Activated CD4-positive, alpha-beta T cell treated with anti-CD3 and anti-CD28 coated beads, Interleukin-2, amount 10 ng/mL, durations not matched to agents 7 days and 5 days (primary cell): ENCODE measurements at places on chromosomes 7 and 10. TPM values are rescaled to one million over a fixed set of nuclear protein-coding genes. Genes with fewer than 3 reads are reported as not detected.
A peak's percentile ranks its signal among the peaks of the same experiment; 100 is the strongest.

Gene STEAP1
- total RNA-seq, result not detected

Gene FKBP9
- 0.33 TPM for total RNA-seq

Gene PNLIPRP3
- total RNA-seq, result not detected

Gene GPR85
- not detected for total RNA-seq

Gene MMD2
- total RNA-seq, result not detected

Gene CPN1
- total RNA-seq, result not detected

Gene CALML3
- total RNA-seq, result not detected

Gene ELN
- total RNA-seq, result not detected

- no peaks in the 10 kb centered on the region for H3K36me3 ChIP-seq
- DNase-seq, result no peak
- H3K4me3 ChIP-seq, result no peak overlapping the region
- no peak overlapping the region for H3K27ac ChIP-seq
- H3K27me3 ChIP-seq, result peaks cover 11% of the 10 kb centered on the region
Measured at GRCh38 chr10:127976286-127976685, 69.4 kb downstream of the PTPRE start.

GRCh38 chr7:20219446-20220292 lies 2.5 kb upstream of the MACC1 start:
- DNase-seq, result no peak
- peaks cover 6% of the 10 kb centered on the region for H3K4me1 ChIP-seq
- peaks cover 2% of the 10 kb centered on the region for H3K27me3 ChIP-seq
- H3K36me3 ChIP-seq, result no peaks in the 10 kb centered on the region
- H3K4me3 ChIP-seq, result no peak overlapping the region

- DNase-seq, result no peak
- no peak overlapping the region for H3K27ac ChIP-seq
- peaks cover 28% of the 10 kb centered on the region for H3K27me3 ChIP-seq
Measured at GRCh38 chr10:101780187-101780817, 2.9 kb downstream of the NPM3 start.

- DNase-seq, result no peak
- peak overlapping the region; percentile 41 for H3K27ac ChIP-seq
- peaks cover 67% of the 10 kb centered on the region for H3K27me3 ChIP-seq
- H3K4me1 ChIP-seq, result peaks cover 37% of the 10 kb centered on the region
- no peaks in the 10 kb centered on the region for H3K36me3 ChIP-seq
Measured at GRCh38 chr7:114086914-114087652, 168.3 kb upstream of the PPP1R3A start.

GRCh38 chr7:155450970-155451801 lies 6.7 kb upstream of the EN2 start:
- peaks cover 73% of the 10 kb centered on the region for H3K27me3 ChIP-seq
- no peak overlapping the region for H3K4me3 ChIP-seq
- H3K36me3 ChIP-seq, result peaks cover 2% of the 10 kb centered on the region
- peaks cover 4% of the 10 kb centered on the region for H3K4me1 ChIP-seq
- DNase-seq, result no peak
- H3K27ac ChIP-seq, result peak overlapping the region; percentile 31

DNA sequence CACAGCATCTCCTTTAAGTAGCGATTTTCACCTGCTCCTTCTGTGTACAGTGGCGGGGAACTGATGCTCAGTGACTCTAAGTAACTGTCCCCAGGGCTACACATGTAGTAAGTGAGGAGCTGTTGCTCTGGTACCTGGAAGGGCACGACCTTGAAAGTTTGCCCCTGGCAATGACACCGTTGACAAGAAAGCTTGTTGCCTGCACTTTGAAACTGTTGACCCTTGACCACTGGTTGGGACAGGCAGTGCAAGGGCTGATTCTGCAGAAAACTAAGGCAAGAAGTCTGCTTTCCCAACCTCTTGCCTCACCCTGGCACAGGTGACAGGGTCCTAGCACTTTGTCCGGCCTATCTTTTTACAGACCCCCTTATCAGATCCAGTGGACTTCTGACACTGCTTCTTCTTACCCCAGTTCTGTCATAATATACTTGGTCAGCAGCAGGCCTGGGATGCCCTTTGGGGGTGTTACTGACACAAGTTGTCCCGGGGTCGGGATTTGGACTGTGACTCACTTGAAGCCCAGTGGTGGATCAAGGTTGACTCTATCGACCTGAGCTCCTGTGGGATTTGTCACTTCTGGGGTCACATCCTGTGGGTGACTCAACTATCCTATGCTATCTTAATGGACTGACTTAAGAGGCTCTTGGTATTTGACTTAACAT lies 5.8 kb downstream of the ACSL5 start:
- H3K27me3 ChIP-seq, result no peaks in the 10 kb centered on the region
- H3K4me1 ChIP-seq, result peaks cover 48% of the 10 kb centered on the region
- no peak overlapping the region for H3K4me3 ChIP-seq
- no peak for DNase-seq
- no peak overlapping the region for H3K27ac ChIP-seq

GRCh38 chr7:97019710-97020225 lies 4.9 kb downstream of the DLX5 start:
- H3K36me3 ChIP-seq, result peaks cover 15% of the 10 kb centered on the region
- H3K27me3 ChIP-seq, result peaks cover 95% of the 10 kb centered on the region

DNA sequence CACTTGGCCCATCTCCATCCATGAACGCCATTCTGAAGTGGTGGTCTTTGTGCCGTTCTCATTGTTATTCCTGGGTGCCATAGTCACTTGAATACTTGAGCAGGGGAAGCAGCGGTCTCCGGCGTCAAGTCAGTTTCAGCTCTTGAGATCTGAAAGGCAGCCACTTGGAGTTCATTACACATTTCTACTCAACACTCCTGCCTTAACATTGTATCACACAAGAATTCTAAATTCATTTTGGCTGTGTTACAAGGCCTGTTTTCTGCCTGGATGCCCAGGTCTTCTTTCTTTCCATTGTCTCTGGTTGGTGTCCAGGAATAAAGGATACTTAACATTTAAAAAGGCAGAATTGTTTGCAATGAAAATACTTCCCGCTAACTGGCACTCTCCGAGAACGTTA lies 69.0 kb upstream of the RAB11FIP2 start:
- no peak overlapping the region for H3K27ac ChIP-seq
- H3K27me3 ChIP-seq, result peaks cover 14% of the 10 kb centered on the region
- DNase-seq, result no peak
- H3K4me1 ChIP-seq, result peaks cover 12% of the 10 kb centered on the region
- no peaks in the 10 kb centered on the region for H3K36me3 ChIP-seq

- peaks cover 7% of the 10 kb centered on the region for H3K27me3 ChIP-seq
- H3K4me3 ChIP-seq, result no peak overlapping the region
- DNase-seq, result no peak
- no peak overlapping the region for H3K27ac ChIP-seq
Measured at GRCh38 chr10:46330894-46331293, 44.1 kb downstream of the ANTXRL start.

DNA sequence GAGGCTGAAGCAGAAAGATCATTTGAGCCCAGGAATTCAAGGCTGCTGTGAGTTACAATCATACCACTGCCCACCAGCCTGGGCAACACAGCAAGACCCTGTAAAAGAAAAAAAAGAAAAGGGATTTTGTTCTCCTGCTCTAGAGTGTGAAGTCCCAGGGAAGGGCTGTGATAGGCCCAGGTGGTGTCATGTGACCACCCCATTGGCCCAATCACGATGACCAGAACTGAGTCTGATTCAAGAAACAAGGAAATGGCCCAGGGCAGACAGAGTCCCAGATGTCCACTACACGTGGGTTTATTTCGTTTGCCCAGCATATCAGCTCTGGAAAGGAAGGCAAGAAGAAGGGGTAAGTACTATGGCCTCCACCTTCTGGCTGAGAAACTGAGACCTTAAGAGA lies 81.3 kb upstream of the CUX1 start:
- no peak overlapping the region for H3K27ac ChIP-seq
- H3K4me3 ChIP-seq, result no peak overlapping the region
- no peaks in the 10 kb centered on the region for H3K36me3 ChIP-seq
- peaks cover 28% of the 10 kb centered on the region for H3K4me1 ChIP-seq

DNA sequence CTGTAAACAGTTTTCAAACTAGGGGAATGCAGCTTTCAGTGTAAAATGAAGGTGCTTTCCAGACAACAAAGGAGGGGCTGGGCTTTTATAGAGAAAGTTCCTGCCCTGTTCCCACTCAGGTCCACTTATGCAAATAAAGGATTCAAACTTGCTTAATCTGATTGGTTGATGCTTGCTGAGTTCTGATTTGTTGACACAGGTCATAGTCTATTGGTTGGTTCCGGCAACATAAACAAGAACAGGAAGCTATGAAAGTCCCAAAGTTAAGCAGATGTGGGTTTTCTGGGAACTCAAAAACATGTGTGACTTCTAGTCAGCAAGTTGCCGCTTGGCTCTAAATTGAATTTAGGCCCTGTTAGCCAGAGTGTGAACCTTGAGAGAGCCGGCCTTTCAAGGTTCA lies 194.2 kb upstream of the SVIL start:
- peaks cover 2% of the 10 kb centered on the region for H3K36me3 ChIP-seq
- no peaks in the 10 kb centered on the region for H3K27me3 ChIP-seq
- H3K4me1 ChIP-seq, result peaks cover 8% of the 10 kb centered on the region

GRCh38 chr10:51421853-51422252 lies 277.5 kb downstream of the CSTF2T start:
- H3K4me3 ChIP-seq, result no peak overlapping the region
- no peaks in the 10 kb centered on the region for H3K4me1 ChIP-seq
- no peak for DNase-seq
- peaks cover 2% of the 10 kb centered on the region for H3K27me3 ChIP-seq
- no peaks in the 10 kb centered on the region for H3K36me3 ChIP-seq

- H3K4me1 ChIP-seq, result no peaks in the 10 kb centered on the region
- H3K4me3 ChIP-seq, result no peak within 1 kb of the TSS
- no peaks in the 10 kb centered on the region for H3K36me3 ChIP-seq
- peaks cover 13% of the 10 kb centered on the region for H3K27me3 ChIP-seq
- peak; percentile 85 for DNase-seq
Measured at GRCh38 chr7:155069992-155070751, at the start of gene HTR5A. Gene HTR5A, plus strand, starts transcription at chr7:155070324. Its CDS starts 576 bp downstream, at chr7:155070900.

DNA sequence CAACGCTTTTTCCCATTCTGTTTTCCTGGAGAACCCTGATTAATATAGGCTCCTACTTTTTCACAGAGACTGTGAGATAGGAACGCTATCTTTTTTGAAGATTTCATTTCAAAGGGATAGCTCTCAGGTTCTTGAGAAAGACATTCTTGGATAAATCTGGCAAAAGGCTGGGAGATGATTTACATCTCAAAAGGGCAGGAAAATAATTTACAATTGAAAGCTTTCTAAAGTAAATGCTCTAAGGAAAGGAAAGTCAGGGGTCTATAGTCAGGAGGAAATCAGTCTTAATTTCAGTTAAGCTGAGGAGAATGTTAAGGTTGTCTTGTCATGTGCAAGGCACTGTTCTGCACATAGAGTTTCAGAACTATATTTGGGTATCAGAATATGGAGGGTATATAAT lies 278.8 kb downstream of the KIF20B start:
- H3K4me3 ChIP-seq, result no peak overlapping the region
- no peaks in the 10 kb centered on the region for H3K36me3 ChIP-seq
- no peaks in the 10 kb centered on the region for H3K27me3 ChIP-seq
- no peaks in the 10 kb centered on the region for H3K4me1 ChIP-seq

- H3K27ac ChIP-seq, result no peak overlapping the region
- DNase-seq, result no peak
- no peak overlapping the region for H3K4me3 ChIP-seq
Measured at GRCh38 chr10:115879372-115880089, 393.5 kb downstream of the GFRA1 start.

DNA sequence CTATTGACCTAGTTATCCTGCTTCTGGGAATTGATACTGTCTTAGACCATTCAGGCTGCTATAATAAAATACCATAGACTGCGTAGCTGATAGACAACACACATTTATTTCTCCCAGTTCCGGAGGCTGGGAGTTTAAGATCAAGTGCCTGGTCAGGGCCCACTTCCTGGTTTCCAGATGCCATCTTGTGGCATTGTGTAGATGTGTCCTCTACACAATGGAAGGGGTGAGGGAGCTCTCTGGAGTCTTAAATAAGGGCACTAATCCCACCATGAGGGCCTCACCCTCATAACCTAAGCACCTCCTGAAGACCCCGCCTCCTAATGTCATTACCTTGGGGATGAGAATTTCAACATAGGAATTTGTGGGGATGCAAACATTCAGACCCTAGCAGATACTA lies 62.4 kb downstream of the SLC35B4 start:
- no peak overlapping the region for H3K4me3 ChIP-seq
- H3K27me3 ChIP-seq, result peaks cover 2% of the 10 kb centered on the region
- H3K27ac ChIP-seq, result no peak overlapping the region
- no peaks in the 10 kb centered on the region for H3K36me3 ChIP-seq
- H3K4me1 ChIP-seq, result no peaks in the 10 kb centered on the region
- DNase-seq, result no peak

DNA sequence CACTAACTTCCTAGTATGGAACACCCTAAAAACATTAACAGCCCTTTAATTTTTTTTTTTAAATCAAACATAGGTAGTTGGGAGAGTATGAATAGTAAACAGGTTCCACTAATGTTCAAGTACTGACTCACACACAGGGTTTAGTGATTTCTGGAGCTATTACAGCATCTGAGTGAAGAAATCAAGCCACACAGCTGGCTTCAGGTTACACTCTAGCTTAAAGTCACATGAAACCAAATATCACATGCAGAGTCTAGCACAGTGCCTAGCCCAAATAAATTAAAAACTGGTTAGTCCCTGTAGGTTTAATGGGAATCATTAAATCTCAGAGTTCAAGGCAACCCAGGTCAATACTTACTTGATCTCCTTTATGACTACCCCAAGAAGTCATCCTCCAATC lies 11.6 kb downstream of the PANK1 start:
- no peak for DNase-seq
- no peaks in the 10 kb centered on the region for H3K4me1 ChIP-seq
- no peaks in the 10 kb centered on the region for H3K27me3 ChIP-seq
- H3K36me3 ChIP-seq, result peaks cover 2% of the 10 kb centered on the region

- H3K4me3 ChIP-seq, result no peak overlapping the region
- H3K27me3 ChIP-seq, result no peaks in the 10 kb centered on the region
- no peaks in the 10 kb centered on the region for H3K4me1 ChIP-seq
- no peaks in the 10 kb centered on the region for H3K36me3 ChIP-seq
- DNase-seq, result no peak
Measured at GRCh38 chr10:66783316-66783715, 142.5 kb upstream of the LRRTM3 start.

- no peaks in the 10 kb centered on the region for H3K36me3 ChIP-seq
- no peak overlapping the region for H3K27ac ChIP-seq
Measured at GRCh38 chr7:120164-120991, 72.0 kb upstream of the FAM20C start.

- H3K27ac ChIP-seq, result no peak overlapping the region
- H3K4me1 ChIP-seq, result no peaks in the 10 kb centered on the region
- no peaks in the 10 kb centered on the region for H3K27me3 ChIP-seq
- no peak for DNase-seq
Measured at GRCh38 chr7:22871661-22872060, 49.0 kb upstream of the TOMM7 start.
